ENCODE measurements at places on chromosomes 3 and 15. TPM values are rescaled to one million over a fixed set of nuclear protein-coding genes. Genes with fewer than 3 reads are reported as not detected.

CEMIP gene
- 0.19 TPM for total RNA-seq

GOLGA6A gene
- not detected for total RNA-seq

GHRL gene
- 0.33 TPM for total RNA-seq

NOX5 gene
- total RNA-seq = 0.33 TPM

CHST2 gene
- total RNA-seq = 29.7 TPM

Measured in vein endothelial cell (primary cell).